Cardiac muscle cell (in vitro differentiated cells and primary cell): ENCODE measurements at places on chromosomes 11 and 22. TPM values are rescaled to one million over a fixed set of nuclear protein-coding genes. Genes with fewer than 3 reads are reported as not detected.

DNA sequence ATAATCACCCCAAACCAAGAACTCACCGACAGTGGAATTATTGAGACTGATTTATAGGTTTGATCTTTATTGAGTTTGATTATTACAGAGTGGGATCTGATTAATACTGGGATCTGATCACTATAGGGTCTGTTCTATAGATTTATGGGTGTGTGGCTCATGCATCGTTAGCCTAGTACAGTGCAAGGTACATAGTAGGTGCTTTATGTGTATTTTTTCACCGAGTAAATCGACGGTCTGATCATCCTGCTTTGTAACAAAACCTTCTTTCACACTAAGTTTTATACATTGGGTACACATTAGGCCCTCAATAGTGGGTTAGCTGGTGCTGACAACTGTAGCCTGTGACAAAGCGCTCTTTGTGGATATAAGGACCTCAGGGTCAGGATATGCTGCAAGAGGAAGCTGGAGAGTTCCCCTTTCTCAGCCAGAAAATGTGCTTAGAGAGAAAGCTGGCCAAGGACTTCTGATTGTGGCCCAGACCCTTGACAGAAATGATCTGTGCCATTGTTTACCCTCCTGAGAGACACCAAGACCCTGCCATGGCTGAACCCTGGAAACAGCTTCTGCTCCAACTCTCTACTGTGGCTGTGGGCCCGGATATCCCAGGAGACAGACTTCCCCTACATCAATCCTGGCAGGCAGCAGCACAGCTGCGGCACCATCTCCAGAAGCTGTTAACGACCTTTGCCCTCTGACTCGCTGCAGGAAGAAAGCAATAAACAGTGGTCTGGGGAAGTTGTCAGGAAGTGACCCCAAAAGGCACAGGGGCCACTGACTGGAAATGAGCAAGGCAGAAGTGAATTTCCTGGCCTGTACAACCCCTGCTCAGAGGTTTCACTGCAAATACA is 16.1 kb upstream of the TPP1 start:
- DNase-seq: peak; percentile 70

DNA sequence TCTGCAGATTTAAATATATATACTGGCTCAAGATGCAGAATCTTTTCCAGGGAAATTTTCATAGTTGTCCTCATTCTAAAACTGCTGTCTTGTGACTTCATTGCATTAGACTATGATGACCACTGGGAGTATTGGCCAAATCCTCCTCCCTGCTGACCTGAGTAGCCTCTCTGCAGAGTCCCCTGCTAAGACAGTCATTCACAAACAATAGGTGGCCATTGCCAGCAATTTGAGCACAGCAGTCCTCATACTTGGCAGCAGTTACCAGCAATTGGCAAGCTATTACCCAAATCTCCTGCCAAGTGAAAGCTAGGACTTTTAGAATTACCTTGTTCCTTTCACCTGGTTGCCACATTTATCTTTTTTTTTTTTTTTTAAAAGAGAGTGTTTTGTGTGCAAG is 325.8 kb downstream of the FAT3 start:
- no peak for DNase-seq

JAML gene
- total RNA-seq: not detected in 2 replicates

DNA sequence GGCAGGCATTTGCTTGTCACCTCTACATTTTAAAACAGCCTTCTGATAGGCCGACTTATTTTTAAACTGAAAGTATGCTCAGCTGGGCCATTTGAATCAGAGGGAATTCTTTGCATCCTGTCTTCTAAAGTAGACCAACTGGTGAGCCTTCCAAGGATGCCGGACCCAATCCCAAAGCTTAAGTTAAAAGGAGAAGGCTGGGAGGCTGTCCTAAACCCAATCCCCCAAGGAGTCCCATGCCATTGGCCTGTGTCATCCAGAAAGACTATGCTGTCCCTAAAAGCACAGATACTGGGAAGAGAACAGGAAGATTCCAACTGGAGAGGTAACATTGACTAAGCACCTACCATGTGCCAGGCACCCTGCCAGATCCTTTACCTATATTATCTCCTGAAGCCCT is 18.0 kb downstream of the TENM4 start:
- DNase-seq: no peak

DLG2 gene
- total RNA-seq: 6.1 and 15.9 TPM in 2 replicates

- no peak for DNase-seq
These were observed 188.5 kb downstream of the MPPED1 start for GRCh38 chr22:43600265-43600664.

DNA sequence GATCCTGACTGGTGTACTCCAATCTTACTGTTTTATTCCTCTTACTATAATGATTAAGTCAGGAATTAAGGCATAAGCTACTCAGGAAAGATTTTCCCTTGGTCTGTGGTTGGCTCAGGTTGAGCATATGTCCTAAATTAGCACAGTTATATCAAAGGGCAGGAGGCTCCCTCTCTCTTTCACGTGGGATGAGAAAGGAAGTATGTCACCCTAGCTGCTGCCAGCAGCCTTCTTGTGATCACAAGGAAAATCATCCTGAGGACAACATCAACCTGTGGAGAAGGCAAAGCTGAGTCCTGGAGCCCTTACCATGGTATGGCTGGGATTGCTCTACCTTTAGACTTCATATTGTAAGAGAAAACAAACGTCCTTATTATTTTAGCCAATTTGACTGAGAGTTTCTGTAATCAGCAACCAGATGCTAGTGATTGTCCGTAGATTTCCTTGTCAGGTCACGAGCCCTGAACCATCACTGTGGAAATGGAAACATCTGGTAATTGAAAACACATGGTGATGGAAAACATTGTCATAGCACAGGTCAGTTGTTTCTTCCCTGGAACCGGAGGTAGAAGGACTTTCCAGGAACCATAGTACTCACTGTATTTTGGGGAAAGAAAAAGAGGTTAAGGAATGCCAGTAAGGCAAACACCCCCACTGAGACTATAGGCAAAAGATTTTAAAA is 40.6 kb upstream of the DEUP1 start:
- no peak for DNase-seq

APOL1 gene
- 0.11 TPM in 1 of 2 replicates, not detected in the other for total RNA-seq

DNA sequence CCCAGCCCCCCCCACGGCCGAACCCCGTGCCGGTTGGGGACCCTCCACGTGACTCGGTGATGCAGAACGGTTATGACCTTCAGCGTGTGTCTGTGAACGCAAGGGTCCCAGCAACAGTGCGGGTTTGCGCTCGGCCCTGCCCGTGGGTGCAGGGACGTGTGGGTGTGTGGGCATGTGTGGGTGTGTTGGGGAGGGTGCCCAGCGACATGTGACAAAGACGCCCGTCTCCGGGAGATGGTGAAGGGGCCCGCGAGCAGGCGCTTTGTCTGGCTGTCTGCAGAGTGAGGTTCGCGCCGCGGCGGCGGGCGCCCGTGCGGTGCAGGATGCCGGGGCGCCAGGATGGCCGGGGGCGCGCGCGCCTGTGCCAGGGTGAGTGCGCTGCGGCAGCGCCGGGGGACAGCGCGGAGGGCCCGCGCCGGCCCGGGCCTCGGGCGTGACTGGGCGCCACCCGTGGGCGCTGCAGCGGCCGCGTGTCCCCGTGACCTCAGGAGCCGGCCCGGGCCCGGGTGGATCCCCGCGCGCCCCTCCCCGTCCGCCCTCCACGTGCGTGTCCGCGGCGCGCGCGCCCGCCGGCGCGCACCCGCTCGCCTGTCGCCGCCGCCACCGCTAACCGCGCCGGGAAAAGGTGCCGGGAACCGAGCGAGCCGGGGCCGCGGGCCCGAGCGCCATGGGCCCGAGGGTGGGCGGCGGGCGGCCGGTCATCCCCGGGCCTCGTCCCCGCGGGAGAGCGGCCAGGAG is at the start of gene LRFN4:
Gene LRFN4, plus strand, starts transcription at position 569 of the 738 bp plus-strand sequence. CDS start 681 bp downstream, outside the sequence.
- no peak for DNase-seq

- DNase-seq: peak; percentile 26
These were observed 38.3 kb upstream of the CXCR5 start for GRCh38 chr11:118845369-118845768.

KRTAP5-1 gene
- not detected in 2 replicates for total RNA-seq

- DNase-seq: no peak
These were observed 20.6 kb downstream of the TMPRSS6 start for GRCh38 chr22:37088750-37089408.

DNA sequence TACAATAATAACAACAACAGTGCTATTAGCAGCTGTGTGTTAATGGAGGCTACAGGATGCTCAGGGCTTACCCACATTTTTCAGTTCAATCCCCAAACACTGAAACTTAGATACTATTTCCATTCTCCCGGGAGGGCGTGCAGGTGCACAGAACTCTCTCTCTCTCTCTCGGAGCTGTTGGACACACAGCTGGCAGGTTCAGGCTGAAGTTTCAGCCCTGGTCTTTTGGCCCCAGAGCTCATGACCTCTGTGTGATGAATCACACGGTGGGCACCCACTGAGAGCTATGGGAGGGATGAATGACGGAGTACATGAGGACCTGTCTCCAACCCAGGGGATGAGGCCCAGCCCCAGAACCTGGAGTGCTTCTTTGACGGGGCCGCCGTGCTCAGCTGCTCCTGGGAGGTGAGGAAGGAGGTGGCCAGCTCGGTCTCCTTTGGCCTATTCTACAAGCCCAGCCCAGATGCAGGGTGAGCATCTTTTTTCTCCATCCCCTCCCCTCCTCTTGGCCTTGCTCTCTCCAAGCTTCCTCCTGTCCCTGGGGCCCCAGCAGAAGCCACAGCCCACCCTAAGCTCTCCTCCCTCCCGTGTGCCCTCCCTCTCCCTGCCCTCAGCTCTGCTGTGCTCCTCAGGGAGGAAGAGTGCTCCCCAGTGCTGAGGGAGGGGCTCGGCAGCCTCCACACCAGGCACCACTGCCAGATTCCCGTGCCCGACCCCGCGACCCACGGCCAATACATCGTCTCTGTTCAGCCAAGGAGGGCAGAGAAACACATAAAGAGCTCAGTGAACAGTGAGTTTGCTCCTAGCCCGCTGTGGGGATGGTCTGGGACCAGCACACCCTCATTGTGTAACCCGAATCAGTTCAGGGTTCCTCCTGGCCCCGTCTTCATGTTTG is 16.9 kb downstream of the CSF2RB start:
- no peak for DNase-seq
